Esophagus squamous epithelium (tissue), 5 donors: ENCODE measurements at places on chromosomes 12 and 14.

DNA sequence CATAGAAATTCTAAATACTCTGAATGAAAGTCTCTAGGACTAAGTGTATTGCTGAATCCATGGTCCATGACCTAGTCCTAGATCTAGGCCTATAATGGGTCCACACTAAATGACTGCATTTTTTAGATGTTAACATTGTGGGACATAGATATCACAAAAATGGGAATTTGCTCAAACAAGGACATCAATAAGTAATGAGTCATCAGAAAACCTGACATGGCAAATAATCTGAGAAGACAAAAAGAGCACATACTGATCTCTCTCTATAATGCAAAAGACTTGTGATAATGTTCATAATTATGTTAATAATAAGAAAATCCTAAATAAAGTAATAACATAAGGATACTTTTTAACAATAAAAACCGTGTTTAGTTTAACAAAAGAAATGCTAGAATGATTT, 1168.4 kb downstream of the FSCB start:
- no peak for DNase-seq

DNA sequence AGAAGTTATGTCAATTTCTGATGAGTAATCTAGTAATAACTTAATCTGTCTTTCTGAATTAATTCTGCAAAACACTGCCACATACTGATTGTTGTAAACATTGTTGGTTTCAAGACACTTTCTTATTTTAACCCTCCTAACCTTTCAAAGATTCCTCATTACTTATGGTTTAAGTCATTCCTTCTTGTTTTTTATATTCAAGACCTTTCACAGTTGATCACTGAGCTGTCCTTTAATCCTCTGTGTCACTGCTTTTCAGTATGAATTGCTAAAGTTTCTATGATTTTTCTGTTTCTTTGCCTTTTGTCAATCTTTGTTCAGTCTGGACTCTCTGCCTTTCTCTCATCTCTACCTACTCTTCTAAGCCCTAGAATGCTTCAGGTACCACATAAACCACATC, 164.7 kb downstream of the RAD51B start:
- no peak for DNase-seq

DNA sequence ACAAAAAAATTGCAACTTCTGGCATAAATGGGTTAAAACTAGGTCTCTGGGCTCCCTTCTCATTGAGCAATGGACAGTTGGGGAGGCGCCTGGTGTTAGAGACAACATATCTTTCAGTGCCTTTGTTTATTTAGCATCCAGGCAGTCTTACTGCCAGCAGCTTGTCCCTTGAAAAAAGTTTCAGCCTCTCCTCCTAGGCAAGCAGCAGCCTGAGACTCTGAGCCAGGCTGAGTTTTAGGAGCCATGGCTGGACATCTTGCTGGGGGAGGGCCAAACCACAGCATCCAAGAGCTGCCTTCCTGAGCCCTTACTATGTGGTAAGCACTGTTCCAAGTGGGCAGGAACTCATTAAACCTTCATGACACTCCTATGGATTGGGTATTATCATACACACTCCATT, 10.1 kb upstream of the JDP2 start:
- no peak for DNase-seq

- DNase-seq, result no peak
These were observed 31.0 kb upstream of the BBS10 start for GRCh38 chr12:76379261-76379660.

GRCh38 chr12:116236976-116237375, 40.5 kb downstream of the MED13L start:
- no peak for DNase-seq

- no peak for DNase-seq
These were observed 81.2 kb downstream of the BCL11B start for GRCh38 chr14:99190696-99191394.

GRCh38 chr14:50910495-50911420, 33.5 kb downstream of the PYGL start:
- DNase-seq, result no peak

DNA sequence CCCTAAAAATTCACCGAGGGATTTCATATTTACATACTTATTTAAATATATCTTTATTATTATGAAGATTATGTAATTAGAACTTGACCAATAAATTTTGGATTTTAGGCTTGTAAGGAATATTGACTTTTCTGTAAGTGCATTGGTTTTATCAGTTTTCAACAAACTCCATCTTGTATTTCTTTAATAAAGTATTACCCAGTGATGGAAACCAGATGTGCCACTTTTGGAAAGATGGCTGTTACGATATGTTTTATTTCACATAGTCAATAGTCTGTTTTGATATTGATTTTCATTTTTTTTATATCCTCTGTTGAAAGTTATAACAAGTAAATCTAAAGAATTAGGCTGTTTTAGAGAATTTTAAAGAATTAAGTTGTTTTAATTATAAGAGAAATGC, 1.8 kb downstream of the MON2 start:
- DNase-seq, result no peak

DNA sequence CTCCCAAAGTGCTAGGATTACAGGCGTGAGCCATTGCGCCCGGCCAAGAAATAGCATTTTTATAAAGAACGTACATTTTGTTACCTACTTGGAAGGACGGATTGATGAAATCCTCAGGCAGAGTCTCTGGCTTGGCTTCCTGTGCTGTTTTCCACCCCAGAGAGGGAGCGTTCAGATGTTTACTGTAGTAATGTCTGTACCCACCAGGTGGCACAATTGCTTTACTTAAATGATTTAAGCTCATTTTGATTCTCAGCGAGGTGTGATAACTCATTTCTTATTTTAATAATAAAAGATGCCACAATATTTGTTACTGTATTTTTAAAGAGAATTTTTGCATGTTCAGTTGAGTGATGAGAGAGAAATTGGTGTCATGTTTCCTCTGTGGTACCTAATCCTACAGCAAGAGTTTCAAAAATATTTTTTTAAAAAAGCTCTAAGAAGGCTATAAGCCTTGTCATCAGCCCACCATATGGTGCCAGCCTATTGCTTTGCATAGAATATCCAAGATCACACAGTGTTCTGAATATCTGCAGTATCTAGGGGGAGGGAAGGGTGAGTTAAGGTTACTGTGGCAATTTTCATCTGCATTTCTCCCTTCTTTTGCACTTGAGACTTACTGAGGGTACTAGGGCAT, 82.6 kb upstream of the TRAF3 start:
- no peak for DNase-seq

GRCh38 chr12:121893961-121894460, 5.4 kb downstream of the PSMD9 start:
- DNase-seq, result no peak

- DNase-seq, result no peak
These were observed 1.7 kb downstream of the ARHGAP9 start for GRCh38 chr12:57477710-57478681.

GRCh38 chr14:95663226-95663797, 22.9 kb upstream of the TCL1B start:
- DNase-seq, result no peak

DNA sequence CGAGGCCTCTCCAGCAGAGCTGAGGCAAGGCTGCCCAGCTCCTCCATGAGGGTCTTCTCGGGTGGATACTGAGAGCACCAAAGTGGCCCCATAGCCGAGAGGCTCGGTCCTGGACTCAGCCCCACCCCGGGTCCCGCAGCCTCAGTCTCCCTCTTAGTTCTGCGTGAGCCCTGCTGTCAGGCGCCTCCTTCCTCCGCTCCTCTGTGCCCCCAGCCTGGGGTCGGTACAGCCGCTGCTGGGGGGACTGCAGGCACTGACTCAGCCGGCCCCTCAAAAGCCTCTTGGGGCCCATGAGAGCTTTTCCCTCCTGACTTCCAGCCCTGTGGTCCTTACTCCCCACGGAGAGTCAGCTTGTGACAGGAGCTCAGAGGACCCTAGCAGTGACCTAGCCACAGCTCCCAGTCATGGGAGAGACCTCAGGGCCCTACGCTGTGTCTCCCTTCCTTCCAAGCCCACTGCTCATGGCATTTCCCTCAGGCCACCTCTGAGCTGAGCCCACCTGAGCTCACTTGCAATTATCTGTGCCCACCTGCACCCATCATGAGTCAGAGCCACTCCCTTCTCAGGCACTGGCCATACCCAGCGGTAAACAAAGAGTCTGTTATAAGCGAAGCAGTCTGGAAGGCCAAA, 295.0 kb upstream of the RTL1 start:
- no peak for DNase-seq

DNA sequence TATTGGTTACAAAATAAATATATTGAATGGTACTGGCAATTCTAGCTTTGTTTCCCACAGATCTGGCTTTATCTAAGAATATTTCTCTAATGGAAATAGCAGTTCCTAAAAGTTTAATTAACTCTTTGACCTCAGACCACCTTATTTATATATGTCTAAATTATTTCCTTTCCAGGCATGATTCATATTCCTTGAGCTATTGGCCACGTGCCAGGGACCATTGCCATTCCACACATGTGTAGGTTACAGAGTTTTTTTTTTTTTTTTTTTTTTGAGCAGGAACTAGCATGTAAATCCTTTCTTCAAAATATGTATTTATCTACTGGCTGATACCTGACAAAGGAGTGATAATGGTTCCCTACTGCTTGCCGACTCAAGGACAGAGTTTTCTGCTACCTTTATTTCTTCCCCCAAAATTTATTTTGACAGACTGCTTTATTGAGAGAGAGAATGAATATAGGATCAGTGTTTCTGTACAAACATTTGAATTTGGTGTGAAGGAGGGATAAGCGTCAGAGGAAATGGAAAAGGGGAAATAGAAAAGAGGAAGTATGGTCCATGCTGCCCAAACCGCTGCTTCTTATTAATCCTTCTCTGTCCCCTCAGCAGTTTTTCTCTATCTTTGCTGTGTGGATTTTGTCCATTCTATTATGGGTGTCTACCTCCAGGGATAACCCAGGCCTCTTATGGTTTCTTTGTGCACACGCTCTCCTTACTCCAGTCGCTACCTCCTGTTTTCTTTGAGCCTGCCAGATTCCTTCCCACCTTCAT, 36.4 kb downstream of the PDE3A start:
- no peak for DNase-seq

DNA sequence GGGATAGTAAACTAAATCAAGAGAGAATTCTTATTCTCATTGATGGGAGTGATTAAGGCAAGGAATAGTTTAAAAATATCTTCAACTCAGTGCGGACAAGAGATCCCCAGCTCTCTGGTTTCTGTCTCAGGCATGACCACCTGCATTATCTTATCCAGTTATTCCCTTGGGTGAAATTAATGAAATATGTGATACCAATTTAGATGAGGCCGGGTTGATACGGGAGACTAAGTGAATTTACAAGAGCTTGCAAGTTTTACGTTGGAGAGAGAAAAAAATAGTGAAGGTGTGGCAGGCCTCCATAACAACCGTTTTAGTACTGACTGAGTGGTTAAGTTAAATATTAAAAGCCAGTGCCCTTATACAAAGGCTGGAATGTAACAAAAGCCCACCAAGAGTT, 61.1 kb upstream of the PLBD1 start:
- no peak for DNase-seq

GRCh38 chr14:74685921-74686678, 26.8 kb downstream of the AREL1 start:
- no peak for DNase-seq

GRCh38 chr12:13039328-13039956, 4.7 kb upstream of the FAM234B start:
- no peak for DNase-seq

DNA sequence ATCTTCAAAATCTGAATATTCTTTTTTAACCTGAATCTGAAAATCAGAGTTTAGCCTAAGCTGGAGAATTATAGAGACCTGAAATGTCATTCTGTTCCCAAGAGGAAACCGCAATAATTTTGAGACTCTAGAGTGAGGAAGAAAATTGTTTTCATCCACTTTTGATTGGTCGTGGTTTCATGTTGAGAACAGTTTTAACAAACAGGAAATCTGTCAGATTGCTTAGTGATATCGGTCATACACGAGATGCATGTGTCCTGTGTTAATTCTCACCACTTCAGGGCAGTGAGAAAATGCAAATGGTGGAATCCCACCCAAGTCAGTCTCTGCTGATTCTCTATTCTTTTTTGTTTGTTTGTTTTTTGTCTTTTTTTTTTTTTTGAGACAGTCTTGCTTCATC, 1498.5 kb upstream of the TMEM132C start:
- DNase-seq, result no peak

- DNase-seq, result no peak
These were observed 80.6 kb upstream of the OVCH1 start for GRCh38 chr12:29578070-29578469.

DNA sequence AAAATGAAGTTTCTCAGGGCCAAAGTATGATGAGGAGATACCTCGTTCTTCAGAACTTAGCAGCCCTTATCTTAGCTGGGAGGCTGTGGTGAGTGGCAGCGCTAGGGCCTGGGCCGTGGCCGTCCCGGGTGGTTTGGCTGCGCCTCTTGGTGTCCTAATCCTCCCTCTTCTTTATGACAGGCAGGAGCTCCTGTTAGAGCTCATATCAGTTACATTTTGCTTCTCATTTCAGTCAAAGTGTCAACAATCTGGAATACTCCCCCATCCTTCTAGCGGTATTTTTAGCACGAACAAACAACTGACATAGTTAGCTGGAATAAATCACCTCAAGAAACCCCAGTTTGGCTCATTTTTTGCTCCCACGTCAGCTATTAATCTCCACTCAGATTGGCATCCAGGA, 188.8 kb downstream of the TTC7B start:
- no peak for DNase-seq

DNA sequence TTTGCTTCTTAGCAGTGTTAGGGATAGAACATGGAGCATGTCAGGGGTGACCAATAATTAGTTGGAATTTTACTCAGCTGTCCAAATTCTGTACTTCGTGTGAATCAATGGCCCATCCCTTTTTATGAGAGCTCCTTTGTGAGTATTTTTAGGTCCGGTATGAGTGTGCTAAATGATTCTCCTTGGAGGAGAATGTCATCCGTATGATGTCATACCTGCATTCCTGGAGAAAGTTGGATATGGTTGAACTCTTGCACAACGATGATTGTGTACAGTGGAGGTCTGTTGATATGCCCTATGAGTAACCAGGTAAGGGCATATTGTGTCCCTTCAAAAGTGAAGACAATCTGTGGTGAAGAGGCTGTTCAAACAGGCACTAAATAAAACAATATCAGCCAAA, 400.8 kb downstream of the GXYLT1 start:
- no peak for DNase-seq

GRCh38 chr14:86091811-86092210, 561.9 kb downstream of the FLRT2 start:
- no peak for DNase-seq

- DNase-seq, result no peak
These were observed 46.2 kb downstream of the KDM2B start for GRCh38 chr12:121534495-121535148.

GRCh38 chr12:78446555-78446954, 418.0 kb upstream of the SYT1 start:
- no peak for DNase-seq

DNA sequence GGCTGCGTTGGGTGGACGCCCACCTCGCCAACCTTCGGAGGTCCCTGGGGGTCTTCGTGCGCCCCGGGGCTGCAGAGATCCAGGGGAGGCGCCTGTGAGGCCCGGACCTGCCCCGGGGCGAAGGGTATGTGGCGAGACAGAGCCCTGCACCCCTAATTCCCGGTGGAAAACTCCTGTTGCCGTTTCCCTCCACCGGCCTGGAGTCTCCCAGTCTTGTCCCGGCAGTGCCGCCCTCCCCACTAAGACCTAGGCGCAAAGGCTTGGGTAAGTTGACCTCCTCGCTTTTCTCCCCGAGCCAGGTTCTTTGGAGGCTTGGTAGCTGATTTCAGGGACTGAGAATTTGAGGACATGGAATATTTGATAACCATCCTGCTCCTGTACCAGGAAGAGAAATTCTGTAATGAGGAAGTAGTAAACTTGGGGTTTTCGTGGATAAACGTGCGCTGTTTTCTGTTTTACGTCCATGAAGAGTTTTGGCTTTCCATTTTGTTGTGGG, 530 bp downstream of the APAF1 start:
- no peak for DNase-seq

- no peak for DNase-seq
These were observed 7.5 kb downstream of the EIF5 start for GRCh38 chr14:103341250-103342129.
